Activated naive CD4-positive, alpha-beta T cell (primary cell): ENCODE measurements at places on chromosomes 6 and 20.
A peak's percentile ranks its signal among the peaks of the same experiment; 100 is the strongest.

GRCh38 chr6:43171707-43172103, 636 bp downstream of the SRF start:
- no peak for DNase-seq

GRCh38 chr6:117960877-117961276, 53.8 kb downstream of the SLC35F1 start:
- no peak for DNase-seq

DNA sequence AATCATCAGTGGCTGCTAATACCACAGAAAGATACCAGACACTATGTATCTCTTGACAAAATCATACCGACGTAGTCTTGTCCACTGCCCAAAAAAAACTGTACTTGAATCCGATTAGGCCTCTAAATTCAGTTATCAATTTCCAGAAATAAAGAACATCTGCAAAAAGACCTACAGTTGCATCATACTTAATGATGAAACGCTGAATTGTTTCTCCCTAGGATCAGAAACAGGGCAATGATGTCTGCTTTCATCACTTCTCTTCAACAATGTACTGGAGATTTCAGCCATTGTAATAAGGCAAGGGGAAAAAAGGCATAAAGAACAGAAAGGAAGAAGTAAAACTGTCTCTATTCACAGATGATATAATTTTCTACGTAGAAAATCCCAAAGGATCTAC, 152.0 kb downstream of the TASP1 start:
- DNase-seq: no peak

GRCh38 chr6:129874837-129875236, 13.7 kb upstream of the TMEM244 start:
- no peak for DNase-seq

DNA sequence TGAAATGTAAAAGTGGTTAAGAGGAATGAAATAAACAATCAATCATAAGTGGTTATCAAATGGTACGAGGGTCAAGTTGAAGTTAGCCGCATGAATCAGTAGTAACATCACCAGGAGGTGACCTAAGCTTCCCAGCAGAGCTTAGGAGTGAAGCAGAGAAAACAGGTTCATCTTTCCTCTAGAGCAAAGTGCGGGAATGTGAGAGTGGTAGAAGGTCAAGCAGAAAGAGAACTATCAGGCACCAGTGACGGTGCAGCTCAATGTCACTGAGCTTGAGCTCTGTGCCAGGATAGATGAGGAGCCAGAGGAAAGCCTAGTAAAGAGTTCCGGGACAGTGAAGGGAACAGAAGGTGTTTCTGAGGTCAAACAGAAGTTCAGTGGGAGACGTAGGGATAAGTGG, 20.8 kb upstream of the TNFAIP3 start:
- DNase-seq: no peak

DNA sequence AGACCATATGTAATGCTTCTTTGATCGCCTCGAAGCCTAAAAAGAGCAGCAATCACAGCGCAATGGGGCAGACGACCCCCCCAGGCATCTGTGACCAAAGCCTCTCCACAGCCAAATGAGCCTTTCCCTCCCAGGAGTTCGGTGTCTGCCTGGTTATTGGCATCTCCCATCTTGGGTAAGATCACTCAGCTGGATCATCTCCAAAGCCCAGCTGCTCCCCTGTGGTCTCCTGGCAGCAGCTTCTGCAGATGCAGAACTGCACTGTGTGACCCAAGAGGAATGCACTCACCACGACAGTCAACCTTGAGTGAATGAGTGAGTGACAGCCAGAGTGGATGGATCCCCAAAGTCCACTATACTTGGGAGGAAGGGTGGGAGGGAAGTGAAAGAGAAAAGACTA, 44.8 kb upstream of the IYD start:
- DNase-seq: no peak

GRCh38 chr20:48599748-48600469, 227.9 kb downstream of the PREX1 start:
- no peak for DNase-seq

- peak; percentile 20 for DNase-seq
These were observed 100.8 kb downstream of the FAM217A start for GRCh38 chr6:3977875-3978711.

DNA sequence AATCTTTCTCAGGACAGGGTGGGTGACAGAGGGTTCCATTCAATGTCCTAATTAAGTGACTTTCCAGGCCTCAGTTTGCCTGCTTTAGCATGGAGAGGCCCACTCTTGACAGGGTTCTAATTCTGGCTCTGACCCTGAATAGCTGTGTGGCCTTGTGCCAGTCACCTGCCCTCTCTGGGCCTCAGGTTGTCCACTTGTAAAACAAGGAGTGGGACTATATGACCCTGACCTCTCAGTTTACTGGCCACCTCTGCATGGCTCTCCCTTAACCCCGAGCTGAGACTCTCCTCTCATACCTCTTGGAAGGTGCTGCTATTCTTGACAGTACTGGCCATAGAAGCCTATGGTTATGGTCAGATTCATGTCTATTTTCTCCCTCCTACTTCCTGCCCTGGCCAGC, 44.1 kb upstream of the MLN start:
- DNase-seq: no peak

- no peak for DNase-seq
These were observed 95.5 kb downstream of the EYA2 start for GRCh38 chr20:46990017-46990595.

GRCh38 chr20:40476461-40476860, 212.6 kb downstream of the MAFB start:
- DNase-seq: no peak

DNA sequence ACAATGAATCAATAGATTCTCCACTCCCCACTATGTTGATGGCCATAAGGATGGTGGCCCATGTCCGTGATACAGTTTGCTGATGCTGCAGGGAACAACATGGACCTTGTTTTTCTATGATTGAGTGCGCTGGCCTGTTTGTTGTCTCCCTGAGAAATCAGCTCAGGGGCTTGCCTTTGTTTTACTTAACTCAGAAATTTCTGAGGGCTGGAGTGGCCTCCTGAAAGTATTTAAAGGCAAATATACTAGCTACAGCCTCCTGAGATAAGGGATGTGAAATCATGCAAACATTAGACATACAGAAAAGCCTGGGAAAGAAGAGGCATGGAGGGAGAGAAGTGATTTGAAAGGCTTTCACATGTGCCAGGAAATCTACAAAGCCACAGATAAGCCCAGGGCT, 170.3 kb upstream of the FLRT3 start:
- DNase-seq: no peak

DNA sequence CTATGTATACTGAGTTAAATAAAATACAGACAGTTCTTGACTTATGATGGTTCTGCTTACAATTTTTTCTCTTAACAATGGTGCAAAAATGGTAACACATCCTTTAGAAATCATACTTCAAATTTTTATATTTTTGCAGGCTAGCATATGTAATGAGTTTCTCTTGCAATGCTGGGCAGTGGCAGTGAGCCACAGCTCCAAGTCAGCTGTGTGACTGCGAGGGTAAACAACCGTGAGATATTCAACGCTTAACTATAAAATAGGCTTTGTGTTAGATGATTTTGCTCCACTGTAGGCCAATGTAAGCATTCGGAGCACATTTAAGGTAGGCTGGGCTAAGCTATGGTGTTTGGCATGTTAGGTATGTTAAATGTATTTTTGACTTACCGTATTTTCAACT, 136.1 kb downstream of the PLCB4 start:
- DNase-seq: no peak

DNA sequence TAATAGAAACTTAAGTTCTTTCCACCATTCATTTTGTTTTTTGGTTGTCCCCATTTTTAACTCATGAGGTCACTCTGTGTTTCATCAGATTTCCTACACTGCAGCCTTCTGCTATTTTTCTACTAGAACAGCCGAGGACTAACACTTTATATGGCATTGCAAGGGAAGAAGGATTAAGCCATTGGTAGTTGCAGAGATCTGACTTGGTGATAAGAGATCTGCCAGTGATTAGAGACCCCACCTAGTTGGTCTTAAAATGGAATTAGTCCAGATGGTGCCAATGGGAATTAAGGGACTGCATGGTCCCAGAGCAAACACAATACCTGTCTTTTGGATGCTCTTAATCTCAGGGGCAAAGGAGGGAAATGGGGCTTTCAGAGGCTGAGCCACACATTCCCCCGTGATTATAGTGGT, 125.5 kb upstream of the TMEM170B start:
- no peak for DNase-seq

DNA sequence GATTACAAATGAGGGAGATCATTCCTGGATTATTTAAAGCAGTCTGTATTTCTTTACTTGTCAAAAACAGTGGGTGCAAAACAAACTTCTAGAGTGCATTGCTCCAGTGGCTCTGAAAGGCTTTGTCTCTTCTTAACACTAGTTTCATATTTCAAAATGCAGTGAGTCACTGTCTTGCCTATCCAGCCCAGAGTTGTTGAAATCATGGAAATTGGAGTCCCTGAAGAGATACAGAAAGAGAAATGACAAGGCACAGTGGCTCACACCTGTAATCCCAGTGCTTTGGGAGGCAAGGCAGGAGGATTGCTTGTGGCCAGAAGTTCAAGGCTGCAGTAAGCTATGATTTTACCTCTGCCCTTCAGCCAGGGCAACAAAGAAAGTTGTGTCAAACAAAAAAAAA, 11.3 kb downstream of the SLC2A12 start:
- DNase-seq: no peak

DNA sequence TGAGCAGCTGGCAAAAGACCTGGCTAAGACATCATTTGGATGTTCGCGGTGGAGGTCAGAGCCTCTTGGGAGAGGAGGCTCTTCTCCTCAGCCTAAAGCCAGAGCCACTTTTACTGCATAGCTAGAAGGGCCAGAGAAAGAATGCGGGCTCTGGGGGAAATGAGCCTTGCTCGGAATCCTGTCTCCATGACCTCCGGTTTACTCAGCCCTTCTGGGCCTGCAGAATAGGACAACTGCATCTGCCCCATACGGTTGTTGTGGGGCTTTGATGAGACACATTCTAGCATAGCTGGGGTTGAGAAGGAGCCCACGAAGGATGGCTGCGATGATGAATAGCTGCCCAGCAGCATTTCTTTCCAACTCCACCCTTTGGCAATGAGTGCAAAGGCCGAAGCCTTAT, 115.0 kb upstream of the SLC22A23 start:
- no peak for DNase-seq

DNA sequence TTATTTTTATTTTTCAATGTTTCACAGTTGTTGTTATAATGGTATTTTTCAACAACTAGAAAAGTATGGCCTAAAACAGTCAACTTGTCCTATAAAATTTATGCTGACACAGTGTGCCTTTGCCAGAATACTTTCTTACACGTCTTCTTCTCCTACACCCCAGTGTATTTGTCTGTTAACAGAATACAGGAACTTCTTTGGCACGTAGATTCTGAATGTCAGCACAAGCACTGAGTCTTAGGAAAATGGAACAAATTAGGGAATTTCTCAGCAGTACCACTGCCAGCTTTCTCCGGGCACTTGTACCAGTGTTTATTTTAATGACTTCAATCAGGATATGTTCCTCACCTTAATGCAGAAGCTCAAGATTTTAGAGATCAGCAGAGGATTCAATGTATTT, 26.7 kb upstream of the AKIRIN2 start:
- DNase-seq: no peak

DNA sequence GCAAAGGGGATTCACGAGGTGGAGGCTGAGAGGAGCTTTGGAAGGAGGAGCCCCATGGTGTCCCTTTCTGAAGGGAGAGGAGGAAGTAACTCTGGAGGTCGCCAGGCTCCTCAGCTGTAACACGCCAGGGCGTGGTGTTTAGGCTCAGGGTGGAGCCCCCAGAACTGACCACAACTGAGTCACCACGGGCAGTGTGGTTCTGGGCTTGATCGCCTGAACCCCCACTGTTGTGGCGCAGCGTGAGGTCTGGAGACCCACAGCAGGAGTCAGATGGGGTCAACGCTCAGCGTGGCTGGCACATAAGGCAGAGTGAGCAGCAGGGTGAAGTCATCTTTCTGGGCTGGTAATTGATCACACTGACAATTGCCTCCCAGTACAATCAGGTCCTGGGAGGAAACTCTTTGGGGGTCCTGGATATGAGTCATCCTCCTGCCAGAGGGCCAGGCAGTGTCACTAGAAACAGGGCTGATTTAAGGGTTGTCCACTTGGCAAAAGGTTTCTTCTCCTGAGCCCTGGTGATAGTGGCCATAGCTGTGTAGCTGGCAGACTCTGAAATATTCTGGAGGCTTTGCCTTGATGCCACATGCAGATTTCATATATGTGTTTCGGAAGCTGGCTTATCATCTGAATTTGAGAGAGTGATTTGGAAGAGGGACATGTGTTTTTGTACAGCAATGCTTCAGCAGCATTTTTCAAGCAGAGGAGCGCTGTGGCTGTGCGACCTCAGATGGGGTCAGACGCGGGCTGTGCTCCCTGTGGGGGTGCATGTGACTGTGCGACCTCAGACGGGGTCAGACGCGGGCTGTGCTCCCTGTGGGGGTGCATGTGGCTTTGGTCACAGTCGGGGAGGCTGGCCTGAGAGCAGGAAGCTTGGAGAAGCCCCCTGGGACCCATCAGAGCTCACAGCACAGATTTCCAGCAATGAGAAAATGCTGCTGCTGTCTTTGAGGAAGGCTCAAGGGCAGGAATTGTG, 50.0 kb downstream of the SYNJ2 start:
- no peak for DNase-seq

GRCh38 chr6:43246301-43247113, 3.2 kb downstream of the TTBK1 start:
- no peak for DNase-seq

DNA sequence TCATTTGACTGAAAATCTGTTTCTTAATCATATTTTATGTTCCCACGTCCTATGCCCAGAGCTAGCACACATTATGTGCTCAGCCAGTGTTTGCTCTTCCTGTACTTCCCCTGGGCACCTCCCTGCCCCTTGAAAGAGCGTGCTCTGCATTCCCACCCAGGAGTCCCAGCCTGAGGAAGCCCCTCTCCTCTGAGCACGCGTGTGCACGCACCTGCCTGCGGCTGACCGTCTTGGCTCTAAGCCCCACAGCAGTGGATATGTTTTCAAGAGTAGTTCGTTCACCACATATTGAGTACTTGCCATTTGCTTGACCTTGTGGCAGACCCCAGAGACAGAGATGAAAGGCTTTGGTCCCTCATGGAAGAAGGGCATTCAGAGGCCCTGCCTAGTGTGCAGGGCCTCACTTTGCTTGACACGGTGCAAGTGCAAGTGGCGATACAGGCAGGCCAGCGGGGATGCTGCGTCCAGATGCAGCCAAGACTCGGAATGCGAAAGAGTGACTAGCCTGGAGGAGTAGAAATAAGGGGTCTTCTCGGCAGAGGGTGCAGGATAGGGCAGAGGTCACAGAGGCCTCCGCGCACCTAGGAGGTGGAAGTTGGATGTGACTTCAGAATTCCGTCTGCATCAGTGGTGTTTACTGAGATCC, 14.1 kb downstream of the SYNDIG1 start:
- no peak for DNase-seq

GRCh38 chr6:116682334-116682712, 1.3 kb downstream of the KPNA5 start:
- DNase-seq: peak; percentile 4

DNA sequence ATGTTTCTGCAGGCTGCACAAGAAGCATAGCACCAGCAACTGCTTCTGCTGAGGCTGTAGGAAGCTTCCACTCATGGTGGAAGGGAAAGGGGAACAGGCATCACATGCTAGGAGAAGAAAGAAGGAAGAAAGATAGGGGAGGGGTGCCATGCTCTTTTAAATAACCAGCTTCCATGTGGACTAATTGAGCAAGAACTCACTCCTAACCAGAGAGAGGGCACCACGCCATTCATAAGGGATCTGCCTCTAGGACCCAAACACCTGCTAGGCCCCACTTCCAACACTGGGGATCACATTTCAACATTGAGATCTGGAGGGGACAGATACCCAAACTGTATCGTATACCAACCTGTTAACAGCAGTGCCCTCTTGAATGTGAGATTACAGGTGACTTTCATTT, 46.9 kb upstream of the ARMC2 start:
- DNase-seq: no peak

- peak; percentile 31 for DNase-seq
These were observed 302.7 kb upstream of the ZFP64 start for GRCh38 chr20:52494244-52494643.
